ENCODE measurements at places on chromosomes 4 and X.
A peak's percentile ranks its signal among the peaks of the same experiment; 100 is the strongest.

DNA sequence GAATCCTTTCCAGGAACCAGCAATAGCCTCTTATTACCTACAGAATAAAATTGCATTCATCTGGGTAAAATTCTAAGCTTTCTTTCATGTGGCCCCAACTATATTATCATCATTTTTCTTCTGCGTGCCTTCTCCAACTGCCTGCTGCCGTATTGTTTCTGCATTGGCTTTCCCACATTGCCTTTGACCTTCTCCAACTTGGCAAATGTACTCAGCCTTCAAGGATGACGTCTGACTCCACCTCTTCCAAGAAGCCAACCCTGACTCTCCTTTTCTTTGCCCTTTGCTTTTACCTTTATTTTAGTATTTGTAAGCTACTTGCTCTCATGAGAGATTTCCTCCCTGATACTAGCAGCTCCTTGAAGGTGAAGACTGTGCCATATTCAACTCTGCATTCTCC lies 200.4 kb upstream of the FAM9B start:
- DNase-seq = no peak

DNA sequence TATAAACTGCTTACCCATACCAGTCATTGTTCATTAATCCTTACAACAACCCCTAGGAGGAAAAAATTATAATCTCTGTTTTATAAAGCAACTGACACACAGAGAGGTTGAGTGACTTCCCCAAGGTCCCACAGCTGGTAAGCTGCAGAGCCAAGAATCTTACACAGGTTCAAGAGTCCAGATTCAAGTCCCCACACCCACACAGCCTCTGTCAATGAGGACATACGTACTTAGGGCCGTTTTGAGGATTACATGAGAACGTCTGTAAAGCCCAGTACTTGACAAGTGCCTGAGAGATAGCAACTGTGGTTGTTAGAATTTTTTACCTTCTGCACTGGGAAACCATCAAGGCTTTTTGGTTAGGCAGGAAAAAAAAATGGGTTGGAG lies 556 bp upstream of the SLC25A43 start:
- no peak for DNase-seq

GRCh38 chrX:151082077-151082948 lies 94.1 kb upstream of the GPR50 start:
- DNase-seq = peak; percentile 33

DNA sequence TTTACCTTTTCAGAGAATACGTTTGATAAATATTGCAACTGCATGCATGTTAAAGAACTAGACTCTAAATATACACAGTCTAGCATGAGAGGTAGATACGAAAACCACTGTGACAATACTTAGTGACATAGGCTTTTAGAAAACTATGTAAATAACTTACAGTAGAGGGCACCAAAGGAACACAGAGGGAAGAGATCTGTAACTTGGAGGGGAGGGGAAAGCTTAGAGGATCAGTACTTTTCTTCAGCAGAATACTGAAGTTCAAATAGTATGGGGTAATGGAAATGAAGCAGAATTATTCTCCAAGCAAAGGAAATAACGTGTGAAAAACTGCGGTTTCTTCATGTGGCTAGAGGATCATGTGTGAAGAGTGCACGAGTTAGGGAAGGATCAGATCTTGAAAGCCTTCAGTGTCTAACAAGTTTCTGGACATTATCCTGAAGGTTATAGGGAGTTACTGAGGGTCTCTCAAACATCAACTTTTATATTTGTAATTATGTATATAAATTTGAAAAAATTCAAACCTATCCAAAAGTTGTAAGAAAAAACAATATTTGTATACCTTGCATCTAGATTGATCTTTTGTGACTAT lies 264.3 kb downstream of the NPFFR2 start:
- DNase-seq = peak; percentile 6

GRCh38 chrX:2694914-2695267 lies 3.8 kb downstream of the CD99 start:
- DNase-seq = no peak

- peak; percentile 45 for DNase-seq
These were observed 404.0 kb upstream of the F9 start for GRCh38 chrX:139126493-139126892.

- DNase-seq = no peak
These were observed 1.8 kb downstream of the FLNA start for GRCh38 chrX:154372612-154373022.

- DNase-seq = no peak
These were observed 1.6 kb upstream of the ATP6AP2 start for GRCh38 chrX:40579141-40579540.

DNA sequence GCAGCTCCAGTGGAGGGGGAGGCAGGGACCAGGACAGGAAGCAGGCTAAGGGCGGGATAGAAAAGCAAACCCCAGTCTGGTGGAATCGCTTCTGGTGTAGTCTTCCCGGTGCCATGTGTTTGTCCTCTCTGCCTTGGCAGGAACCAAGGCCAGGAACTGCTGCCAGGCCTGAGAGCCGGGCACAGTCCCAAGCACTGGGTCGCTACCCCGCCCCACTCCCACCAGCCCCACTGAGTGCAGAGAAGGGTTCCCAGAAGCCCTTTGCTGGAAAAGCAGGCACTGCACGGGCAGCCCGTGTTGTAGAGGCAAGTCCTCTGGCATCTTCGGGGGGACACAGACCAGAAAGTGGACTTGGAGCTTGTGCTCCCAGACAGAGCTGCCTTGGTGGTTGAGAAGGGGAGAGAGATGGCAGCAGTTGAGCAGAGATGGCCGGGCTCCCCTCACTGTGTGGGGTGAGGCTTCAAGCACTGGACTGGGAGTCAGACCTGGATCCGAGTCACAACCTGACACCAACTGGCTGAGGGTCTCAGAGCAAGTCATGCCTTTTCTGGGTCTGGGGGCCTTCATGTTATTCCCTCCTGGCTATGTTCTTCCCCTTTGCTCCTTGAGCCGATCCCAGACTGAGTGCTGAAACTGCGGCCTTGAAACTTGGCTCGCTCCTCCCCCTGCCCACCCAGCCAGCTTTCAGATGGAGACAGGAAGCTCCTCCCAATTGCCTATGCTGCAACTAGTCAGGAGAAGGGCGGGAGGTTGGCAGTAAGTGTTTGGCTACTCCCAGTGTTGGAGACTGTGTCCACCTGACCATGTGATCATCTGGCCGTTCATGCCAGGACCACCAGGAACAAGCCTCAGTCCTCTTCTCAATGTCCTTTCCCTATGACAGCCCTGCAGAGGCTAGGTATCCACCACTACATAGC lies 59.7 kb upstream of the MTM1 start:
- no peak for DNase-seq

DNA sequence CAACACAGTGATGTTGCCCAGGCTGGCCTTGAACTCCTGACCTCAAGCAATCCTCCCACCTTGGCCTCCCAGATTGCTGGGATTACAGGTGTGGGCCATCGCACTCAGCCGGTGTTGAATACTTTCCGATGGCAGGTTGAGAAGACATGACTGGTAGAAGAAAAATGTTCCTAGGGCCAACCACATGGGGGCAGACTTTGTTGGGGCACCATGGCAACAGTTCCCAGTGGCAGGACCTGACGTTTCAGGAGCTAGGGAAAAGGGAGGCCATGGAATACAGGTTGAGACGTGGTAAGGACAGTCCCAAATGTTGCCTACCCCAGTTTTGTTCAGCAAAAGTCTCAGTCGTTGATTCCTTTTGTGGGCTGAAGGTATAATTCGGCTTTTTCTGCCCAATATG lies 134.6 kb downstream of the ASMT start:
- DNase-seq = no peak

DNA sequence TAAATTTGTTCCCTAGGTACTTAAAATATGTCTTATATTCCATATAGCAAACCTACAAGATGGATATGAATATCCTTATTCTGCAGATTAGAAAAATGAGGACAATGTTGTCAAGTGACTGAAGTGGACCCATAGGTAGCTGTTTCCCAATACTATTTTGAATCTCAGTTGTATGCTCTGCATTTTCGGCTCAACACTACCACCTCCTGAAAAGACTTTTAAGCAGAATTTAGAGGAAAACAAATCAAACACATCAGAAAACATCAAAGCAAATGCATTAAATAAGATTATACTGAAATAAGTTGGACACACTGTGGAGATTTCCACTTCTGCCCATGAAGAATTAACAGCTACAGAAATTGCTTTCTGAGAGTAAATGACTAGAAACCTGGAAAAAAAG lies 488.7 kb downstream of the TRIML1 start:
- DNase-seq = no peak

GRCh38 chr4:53917729-53918128 lies 146.7 kb downstream of the CHIC2 start:
- no peak for DNase-seq

- DNase-seq = no peak
These were observed 4.2 kb upstream of the TMEM154 start for GRCh38 chr4:152684007-152684406.

- no peak for DNase-seq
These were observed 24.4 kb upstream of the GBA3 start for GRCh38 chr4:22668301-22668700.

GRCh38 chr4:111323496-111323895 lies 700.6 kb upstream of the PITX2 start:
- DNase-seq = no peak

GRCh38 chr4:176660561-176660960 lies 132.2 kb downstream of the VEGFC start:
- no peak for DNase-seq

- DNase-seq = no peak
These were observed 119.4 kb downstream of the FAM53A start for GRCh38 chr4:1564535-1565375.

DNA sequence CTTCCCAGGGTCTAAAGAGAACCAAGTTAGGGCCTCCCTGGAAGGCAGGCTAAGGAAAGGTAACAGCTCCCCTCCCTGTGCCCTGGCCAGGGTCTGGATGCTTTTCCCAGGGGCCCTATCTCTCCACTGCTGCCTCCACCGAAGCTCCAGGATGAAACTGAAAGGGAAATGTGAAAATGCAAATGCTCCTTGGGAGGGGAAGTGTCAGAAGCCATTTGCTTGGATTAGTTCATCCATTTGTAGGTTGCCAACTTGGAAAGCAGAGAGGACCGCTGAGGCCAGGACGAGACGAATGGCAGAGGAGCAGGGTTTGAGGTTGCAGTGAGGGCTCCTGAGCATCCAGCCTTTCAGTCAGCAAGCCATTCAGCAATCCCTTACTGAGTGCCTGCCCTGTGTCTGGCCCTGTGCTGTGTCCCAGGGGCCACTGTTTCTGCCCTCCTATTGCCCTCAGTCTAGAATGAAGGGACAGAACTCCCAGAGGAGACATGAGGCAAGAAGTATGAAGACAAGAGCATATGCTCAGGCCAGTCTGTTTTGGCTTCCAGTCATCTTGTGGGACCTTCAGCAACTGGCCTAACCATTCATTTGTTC lies 45.9 kb upstream of the PGRMC1 start:
- no peak for DNase-seq

- no peak for DNase-seq
These were observed 344.1 kb downstream of the SH2D1A start for GRCh38 chrX:124690495-124690894.

DNA sequence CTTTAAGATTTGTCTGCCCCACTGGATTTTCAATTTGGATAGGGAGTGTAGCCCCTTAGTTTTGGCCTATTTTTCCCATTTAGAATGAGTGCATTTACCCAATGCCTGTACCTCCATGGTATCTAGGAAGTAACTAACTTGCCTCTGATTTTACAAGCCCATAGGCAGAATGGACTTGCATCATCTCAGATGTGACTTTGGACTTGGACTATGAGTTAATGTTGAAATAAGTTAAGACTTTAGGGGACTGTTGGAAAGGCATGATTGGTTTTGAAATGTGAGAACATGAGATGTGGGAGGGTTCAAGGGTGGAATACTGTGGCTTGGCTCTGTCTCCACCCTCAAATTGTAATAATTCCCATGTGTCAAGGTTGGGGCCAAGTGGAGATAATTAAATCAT lies 2480.2 kb downstream of the PCDH7 start:
- no peak for DNase-seq

DNA sequence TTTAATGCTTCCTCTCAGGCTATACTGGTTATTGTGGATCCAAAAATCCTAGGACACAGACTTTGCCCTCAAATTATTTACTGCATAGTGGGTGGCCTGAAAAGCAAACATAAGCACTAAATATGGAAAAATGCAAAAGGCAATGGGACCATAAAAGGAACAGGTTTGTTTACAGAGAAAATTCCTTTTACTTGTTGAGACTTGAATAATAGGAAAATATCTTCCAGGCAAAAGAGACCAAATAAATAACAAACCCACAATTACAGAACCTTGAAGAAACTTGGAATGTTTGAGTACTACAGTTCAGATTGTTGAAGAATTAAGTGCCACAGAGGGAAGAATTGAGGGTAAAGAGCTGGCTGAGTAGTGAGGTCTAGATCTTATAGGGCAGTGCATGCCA lies 711.0 kb downstream of the C4orf33 start:
- DNase-seq = no peak
